ENCODE measurements at places on chromosomes 2 and 18.

DNA sequence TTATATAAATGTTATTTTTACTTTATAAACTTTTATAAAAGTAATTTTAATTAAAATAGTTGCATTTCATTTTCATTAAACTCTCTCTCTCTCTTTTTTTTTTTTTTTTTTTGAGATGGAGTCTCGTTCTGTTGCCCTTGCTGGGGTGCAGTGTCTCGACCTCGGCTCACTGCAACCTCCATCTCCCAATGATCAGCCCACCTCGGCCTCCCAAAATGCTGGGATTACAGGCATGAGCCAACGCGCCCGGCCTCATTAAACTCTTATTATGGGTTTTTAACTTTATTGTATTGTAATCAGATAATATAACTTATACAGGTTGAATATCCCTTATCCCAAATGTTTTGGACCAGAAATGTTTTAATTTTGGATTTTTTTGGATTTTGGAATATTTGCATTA is 10.9 kb upstream of the NPPC start:
- DNase-seq, result no peak

GRCh38 chr2:70516596-70516995 is 37.0 kb downstream of the TGFA start:
- DNase-seq, result peak; percentile 75

DNA sequence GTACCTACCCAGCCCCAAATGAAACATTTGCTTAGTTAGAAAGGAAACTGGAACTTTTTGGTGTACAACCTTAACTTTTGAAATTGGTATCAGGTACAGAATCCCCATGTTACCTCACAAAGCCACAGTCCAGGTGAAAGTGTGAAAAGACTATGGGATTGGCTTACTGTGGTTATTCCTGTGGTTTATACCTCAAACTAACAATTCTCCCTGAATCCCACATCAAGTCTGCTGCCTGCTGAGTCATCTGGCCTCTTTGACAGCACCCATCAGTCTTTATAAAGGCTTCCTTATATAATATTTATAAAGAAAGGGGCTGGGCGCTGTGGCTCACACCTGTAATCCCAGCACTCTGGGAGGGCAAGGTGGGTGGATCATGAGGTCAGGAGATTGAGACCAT is 164.6 kb downstream of the TMEM247 start:
- DNase-seq, result peak; percentile 54

GRCh38 chr2:238101891-238102841 is 2.0 kb downstream of the ESPNL start:
- DNase-seq, result no peak

DNA sequence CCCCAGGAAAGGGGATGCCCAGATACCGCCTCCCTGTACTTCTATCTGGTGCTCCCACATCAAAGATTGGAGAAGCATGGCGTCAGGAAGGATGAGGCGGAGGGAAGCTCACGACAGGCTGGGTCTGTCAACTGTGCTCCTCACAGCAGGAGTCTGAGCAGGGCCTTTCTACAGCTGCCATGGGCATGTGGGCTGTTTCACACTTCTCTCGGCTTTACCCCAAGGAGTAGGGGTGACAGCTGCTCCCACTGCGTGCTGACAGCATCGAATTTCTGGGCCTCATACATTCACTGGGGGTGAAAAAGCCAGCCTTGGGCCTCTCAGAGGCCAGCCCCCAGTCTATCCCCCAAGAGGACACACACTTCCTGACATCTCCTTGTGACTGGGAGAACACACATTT is 21.1 kb downstream of the NEURL3 start:
- no peak for DNase-seq

DNA sequence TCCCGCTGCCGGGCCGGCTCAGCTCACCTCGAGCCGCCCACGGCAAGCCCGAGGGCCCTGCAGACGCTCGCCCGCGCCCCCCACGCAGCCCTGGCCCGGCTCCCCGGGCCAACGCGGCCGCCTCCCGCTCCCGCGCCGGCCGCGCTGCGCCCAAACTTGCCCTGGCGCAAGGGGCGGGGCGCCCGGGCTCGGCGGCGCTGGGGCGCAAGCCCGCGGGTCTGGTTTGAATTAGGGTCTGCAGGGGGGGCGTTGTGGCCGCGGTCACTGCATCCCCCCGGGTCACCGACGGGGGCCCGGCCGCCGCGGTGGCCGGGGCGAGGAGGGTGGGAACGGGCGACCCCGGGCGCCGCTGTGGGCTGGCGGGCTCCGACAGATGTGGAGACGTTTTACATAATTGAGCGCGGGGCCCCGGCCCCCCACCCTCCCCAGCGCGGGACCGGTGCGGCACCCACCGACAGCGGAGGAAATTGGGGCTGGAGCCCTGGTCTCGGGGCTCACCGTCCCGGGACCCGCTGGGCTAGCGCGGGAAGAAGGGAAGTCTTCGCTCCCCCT is 690 bp downstream of the SDC1 start:
- DNase-seq, result no peak

- DNase-seq, result peak; percentile 83
Measured at GRCh38 chr2:218367415-218368149, 10.9 kb downstream of the CATIP start.

- no peak for DNase-seq
Measured at GRCh38 chr2:119871725-119872124, 112.0 kb downstream of the PTPN4 start.

DNA sequence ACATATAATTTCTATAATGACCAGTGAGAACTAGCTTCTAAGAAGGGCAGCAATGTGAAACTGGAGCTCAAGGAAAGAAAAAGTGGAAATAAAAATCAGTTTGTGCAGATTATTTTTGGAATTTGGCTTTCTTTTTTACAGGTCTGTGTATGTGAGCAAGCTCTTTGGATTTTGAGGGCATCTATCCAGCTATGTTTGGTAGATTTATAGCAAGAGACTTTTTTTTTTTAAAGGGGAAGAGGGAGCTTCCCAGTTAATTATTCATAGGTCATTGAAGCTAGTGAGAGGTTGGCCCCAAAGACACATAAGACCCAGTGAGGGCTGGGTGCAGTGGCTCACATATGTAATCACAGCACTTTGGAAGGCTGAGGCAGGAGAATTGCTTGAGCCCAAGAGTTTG is 24.0 kb upstream of the COLEC12 start:
- peak; percentile 73 for DNase-seq

GRCh38 chr2:100071335-100072043 is 70.9 kb downstream of the AFF3 start:
- DNase-seq, result no peak

- DNase-seq, result no peak
Measured at GRCh38 chr18:23878336-23878900, 136.1 kb upstream of the TTC39C start.

DNA sequence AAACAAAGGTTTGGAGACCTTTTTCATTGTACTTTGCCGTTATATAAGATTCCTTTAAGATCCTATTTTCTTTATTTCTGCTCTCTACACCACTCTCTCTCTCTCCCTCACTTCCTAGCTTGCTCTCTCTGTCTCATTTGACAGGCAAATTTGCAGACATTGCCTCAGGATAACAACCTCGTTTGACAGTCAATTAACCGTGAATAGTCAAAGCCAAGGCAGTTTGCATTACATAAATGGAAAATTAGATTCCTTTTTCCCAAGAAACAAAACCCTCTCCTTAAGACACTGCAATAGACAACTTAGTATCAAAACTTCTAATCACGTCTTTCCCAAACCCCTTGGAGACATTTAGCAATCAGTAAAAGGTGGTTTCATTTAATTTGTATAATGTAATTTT is 7.4 kb downstream of the SKOR2 start:
- DNase-seq, result no peak

DNA sequence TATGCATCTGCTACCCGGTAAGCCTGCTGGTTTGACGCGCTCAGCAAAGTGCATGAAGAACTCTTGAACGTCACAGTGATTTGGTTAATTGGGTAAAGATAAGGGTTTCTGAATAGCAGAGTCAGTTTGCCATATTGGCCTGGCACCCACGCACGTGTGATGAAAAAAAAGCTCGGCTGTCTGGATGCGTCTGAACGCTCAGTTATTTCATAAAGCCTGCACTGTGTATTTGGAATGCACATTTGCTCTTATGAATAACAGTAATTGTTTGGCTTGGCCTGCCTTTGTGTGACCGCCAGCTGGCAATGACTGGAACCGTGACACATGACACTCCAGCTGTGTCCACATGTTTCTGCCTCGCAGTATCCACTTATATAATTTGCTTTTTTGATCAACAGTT is 129.2 kb upstream of the MEIS1 start:
- DNase-seq, result no peak

DNA sequence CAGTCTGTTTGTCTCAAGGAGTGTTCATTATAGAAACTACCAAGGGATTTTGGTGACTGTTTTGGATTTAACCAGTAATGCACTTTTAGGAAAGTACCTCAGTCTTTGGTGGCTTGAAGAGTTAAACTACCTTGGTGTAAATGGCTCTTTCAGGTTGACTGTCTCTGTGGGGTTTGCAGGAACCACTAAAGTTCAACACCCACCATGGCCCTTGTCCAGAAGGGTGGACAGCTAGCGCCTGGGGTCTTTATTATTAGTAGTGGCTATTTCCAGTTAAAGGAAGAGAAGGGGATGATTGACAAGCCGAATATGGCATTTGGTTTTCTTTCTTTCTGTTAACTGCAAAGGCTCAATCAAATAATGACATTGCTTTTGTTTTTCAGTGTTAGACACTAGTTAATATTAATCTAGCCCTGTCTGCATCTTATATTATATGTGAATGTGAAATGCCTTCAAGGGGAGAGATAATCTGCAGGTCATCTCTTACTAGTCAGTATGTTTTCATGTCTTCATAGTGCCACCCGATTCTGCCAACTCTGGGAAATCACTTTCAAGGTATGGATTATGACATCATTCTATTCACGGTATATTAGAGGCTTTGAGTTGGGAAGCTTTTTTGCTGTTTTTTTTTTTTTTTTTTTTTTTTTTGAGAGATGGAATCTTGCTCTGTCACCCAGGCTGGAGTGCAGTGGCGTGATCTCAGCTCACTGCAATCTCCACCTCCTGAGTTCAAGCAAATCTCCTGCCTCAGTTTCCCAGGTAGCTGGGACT is 56.4 kb downstream of the MAP4K4 start:
- no peak for DNase-seq

- no peak for DNase-seq
Measured at GRCh38 chr2:105841551-105841950, 96.8 kb downstream of the NCK2 start.

- no peak for DNase-seq
Measured at GRCh38 chr2:158745866-158746382, 49.2 kb upstream of the DAPL1 start.

GRCh38 chr2:120283649-120284048 is 31.0 kb downstream of the RALB start:
- DNase-seq, result peak; percentile 19

DNA sequence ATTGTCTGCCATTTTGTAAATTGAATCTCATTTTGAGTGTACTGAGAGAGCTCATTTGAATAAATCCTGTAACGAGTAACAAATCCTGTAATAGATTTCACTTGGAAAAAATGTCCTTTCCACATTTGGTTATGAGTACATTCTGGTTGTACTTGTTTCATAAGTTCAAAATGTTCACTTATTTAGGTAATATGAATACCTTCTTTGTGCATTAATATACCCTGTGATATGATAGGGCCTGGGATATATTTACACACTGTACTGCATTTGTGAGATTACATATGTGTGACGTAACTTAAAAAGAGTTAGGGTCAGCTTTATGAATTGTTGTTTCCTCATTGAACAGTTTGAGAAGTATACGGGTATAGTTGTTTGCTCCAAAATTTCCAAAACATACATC is 16.1 kb downstream of the AGFG1 start:
- DNase-seq, result no peak

DNA sequence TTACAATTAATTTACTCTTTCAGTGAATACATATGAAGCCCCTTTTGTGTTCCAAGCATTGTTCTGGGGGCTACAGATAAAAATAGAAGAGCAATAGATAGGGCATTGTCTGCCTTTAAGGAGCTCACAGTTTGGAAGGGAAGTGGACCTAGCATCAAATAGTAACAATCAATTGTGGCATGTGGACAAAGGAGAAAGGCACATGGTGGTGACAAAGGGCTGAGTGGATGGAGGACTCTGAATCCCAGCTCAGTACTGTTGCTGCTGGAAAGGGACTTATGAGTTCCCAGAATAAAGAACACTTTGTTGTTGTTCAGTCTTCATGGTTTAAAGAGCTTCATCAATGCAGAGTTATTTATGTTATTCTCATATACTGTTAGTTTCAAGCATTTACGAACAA is 217.7 kb downstream of the HRH4 start:
- no peak for DNase-seq

GRCh38 chr2:147600223-147600622 is 244.6 kb upstream of the ACVR2A start:
- peak; percentile 43 for DNase-seq

DNA sequence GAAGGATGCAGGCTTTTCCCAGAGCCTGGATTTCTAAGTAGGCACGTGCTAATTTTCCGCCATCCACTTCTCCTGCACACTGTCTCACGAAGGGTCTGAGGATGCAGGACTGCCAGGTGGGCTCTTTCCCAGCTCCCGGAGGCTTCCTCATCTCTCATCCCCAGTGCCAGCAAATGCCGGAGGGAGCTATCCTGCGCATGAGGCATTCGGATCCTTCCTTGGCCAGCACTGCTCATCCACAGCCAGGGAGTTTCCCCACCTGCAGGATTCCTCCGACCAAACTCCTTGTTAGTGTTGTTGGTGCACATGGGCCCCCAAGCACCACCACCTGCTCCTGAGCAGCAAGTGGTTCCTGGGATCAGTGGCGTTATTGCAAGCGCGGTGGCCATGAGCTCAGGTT is 5.0 kb downstream of the CNDP1 start:
- no peak for DNase-seq

DNA sequence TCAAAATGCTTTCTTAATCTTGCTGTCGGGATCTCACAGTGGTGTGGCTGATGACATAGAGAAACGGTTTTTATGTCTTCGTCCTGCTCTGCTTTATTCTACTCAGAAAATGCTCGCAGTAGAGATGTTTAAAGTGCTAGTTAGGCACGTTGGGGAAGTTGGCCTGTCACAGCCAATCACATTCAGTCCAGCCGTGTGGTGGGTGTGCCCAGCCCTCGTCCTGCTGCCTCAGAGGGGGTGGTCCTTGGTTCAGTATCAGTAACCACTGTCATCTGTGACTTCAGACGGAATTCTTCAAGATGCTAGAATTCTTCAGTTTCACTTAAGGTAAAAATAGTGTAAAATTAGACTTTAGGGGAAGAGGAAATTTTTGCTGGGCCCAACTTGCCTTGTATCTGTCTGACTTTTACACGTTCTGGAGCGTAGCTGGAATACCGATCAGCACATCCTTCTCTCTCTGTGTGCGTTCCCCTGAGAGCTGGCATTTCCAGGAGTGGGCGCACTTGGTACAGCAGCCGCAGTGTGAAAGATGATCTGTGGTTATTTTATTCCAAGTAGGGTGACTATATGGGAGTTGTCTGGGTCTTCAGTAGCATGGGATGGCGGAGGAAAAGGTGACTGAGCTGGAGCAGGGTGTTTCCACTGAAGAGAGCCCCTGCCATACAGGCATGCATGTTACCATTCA is 18.5 kb downstream of the TRAF3IP1 start:
- no peak for DNase-seq

- peak; percentile 53 for DNase-seq
Measured at GRCh38 chr2:63842149-63843061, 709 bp downstream of the UGP2 start.

DNA sequence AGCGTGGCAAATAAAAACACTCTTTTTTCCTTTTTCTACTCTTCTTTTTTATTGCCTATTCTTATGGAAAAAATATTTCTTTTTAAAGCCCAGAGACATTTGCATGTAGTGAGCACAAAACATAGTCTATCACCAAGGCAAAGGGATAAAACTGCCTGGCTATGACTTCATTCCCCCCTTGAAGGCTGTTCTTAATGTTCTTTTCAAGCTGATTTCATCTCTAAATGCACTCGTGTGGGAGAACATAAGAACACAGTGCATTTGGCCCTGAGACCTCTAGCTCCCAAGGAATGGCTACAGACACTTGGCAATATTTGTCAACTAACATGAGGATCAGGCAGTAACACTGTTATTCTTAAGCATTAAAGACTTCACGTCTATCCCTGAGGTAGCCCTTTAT is 17.4 kb upstream of the DNAJC10 start:
- no peak for DNase-seq
